ENCODE measurements at places on chromosomes 5 and 9.
A peak's percentile ranks its signal among the peaks of the same experiment; 100 is the strongest.

GRCh38 chr9:79301551-79302391 lies 270.0 kb upstream of the TLE4 start:
- no peak for DNase-seq

DNA sequence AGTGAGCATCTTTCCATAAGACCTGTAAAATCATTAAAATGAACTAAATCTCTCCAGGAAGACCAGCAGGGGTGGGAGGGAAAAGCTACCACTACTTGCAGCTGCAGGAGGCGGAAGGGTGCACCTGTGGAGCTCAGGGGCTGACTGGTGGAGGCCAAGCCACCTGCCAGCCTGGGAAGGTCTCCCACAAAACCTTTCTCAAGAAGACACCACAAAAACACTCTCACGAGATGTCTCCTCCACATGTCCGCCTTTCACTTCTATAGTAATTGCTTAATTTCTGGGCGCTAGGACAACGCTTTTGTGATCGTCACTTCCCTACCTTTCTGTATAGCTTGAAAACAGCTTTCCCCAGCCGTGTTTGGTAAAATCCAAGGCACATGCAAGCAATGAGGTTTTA lies 114.4 kb downstream of the ROR2 start:
- DNase-seq, result no peak

DNA sequence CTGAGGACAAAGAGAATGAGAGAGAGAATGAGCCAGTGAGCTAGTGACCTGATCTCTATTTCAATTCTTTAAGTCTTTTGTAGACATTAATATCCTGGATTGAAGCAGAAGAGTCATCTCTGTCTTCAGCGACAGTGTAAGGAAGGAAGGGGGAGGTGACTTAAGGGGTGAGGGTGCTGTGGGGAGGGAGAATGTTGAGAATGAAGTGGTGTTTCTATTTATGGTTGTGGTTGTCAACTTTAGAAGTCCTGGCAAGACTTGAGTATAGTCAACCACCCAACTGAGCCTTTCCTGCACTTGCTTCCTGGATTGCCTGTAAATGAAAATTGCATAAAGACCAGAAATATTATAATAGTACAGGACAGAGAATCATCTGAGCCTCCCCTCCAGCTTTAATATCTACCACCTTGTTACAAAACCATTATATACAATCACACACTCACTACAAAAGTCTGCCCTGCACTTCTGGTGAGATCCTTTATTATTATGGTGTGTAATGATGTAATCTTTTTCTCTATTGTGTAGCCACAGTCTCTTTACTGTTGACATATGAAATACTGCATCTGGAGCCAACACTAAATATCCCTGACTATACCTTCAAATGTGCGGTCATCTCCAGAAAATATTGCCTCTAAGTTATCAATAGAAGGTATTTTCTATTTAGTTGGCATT lies 91.7 kb downstream of the NTRK2 start:
- peak; percentile 56 for DNase-seq

- DNase-seq, result no peak
These were observed 1228.0 kb upstream of the C9orf72 start for GRCh38 chr9:28801144-28801799.

DNA sequence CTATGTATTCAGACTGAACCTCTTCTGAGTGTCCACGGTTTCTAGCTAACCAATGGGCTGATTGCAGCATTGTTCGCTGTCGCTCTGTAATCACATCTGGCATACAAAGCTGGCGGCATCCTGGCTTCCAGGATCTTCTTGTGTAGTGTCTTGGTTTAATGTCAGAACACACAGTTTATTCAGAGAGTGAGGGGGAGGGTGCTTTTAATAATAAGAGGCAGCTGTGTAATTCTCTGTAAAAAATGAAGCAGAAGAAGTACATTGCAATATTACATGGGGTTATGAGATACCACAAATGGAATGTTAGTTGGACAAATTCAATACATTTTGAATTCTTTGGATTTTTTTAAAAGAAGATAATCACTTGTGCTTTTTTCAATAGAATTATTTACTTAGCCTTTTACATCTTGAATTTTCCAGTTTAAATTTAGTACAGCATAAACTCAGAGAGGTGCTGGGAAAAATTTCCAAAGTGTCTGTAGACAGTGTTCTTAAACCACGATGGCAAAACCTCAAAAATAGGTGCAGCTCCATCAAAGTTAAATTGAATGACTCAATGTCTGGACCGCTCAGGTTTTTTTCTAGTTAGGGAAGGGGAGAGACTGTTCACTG lies 206.0 kb downstream of the PCSK1 start:
- no peak for DNase-seq

DNA sequence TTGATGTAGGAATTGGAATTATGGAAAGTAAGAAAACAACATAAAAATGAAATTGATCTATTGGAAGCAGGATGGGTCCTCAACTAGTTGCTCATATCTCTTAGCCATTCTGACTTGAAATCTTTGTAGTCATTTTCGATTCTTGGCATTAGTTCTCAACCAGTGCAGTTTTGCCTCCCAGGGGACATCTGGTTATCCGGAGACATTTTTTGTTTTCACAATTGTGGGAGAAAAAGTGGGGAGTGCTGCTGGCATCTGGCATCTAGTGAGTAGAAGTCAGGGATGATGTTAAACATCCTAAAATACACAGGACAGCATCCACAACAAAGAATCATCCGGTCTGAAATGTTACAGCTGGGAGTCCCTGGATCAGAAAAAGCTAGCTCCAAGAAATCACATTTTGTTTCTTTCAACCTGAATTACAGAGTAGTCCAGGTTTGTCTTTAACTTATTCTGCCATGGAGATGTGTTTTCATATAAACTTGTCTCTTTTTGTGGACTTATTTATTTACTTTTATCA lies 74.9 kb downstream of the FBXL7 start:
- DNase-seq, result no peak

- DNase-seq, result no peak
These were observed 226.1 kb upstream of the PIK3R1 start for GRCh38 chr5:67989456-67989855.

DNA sequence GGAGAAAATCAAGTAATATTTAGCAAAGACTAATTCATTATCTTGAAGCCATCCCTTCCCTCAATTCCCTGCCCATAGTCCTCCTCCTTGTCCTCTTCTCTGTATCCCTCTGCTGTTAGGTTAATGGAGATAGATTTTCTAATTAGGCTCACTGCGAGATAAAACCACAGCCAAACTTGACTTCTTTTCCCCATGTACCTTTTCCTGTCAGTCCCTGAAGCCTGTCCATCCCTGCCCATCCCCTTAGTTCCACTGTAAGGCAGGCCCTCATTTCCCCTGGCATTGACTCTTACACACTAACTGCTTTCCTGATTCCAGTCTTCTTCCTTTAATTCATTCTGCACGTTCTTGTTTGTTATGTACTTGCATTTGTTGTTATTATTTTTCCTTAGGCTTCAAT lies 1.2 kb downstream of the TLR4 start:
- no peak for DNase-seq

DNA sequence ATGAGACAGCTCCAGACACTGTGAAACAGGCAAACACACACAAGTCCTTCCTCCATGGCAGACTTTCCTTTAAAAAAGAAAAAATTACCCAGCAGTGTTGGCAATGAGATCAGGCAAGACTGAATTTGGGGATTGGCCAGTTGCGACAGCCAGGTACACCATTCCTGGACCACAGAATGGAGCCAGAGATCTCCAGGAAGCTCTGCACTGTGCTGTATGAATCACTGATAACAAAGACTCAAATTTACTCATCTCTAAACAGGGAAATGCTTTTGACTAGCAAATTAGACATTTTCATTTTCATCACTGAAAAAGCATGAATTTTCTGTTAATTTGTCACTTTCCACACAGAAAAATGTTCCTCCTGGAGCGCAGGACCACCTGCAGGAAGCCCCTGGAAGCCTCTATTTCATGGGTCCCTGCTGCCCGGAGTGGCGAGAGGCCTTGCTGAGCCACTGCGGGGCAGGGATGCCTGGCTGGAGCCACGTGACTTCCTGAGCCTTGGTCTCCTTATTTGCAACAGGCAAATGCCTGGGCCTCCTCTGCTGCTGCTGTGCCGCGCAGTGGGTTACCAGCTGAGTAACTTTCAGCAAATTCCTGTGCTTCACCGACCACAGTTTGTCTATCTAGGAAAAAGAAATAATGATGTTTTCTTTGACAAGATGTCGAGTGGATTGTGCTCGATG lies 185.9 kb upstream of the ZNF618 start:
- DNase-seq, result no peak

- DNase-seq, result no peak
These were observed 42.9 kb downstream of the CDK5RAP2 start for GRCh38 chr9:120536949-120537640.

GRCh38 chr5:112583166-112583565 lies 154.5 kb upstream of the APC start:
- no peak for DNase-seq

- DNase-seq, result no peak
These were observed 273.7 kb downstream of the PBX3 start for GRCh38 chr9:126020836-126021235.

- DNase-seq, result peak; percentile 52
These were observed 8.4 kb downstream of the RALGDS start for GRCh38 chr9:133112663-133113026.

DNA sequence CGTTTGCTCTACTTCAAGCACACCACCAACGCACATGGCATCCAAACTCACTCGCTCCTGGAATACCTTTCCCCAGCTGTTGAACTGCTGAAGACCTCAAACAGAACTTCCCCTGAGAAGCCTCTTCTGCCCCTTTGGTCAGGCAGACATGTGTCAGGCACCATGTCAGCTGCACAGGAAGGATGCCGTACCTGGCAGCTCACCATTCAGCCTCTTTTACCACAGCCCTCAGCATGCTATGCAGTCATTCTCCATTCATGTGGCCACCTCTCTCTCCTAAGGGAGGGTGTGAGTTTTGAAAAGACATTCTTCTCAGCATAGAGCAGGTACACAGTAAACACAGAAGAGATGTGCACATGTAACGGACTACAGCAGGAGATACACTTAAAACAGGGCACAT lies 14.2 kb downstream of the IL4 start:
- DNase-seq, result peak; percentile 82

GRCh38 chr9:136365775-136366222 lies 2.3 kb upstream of the DNLZ start:
- DNase-seq, result no peak

DNA sequence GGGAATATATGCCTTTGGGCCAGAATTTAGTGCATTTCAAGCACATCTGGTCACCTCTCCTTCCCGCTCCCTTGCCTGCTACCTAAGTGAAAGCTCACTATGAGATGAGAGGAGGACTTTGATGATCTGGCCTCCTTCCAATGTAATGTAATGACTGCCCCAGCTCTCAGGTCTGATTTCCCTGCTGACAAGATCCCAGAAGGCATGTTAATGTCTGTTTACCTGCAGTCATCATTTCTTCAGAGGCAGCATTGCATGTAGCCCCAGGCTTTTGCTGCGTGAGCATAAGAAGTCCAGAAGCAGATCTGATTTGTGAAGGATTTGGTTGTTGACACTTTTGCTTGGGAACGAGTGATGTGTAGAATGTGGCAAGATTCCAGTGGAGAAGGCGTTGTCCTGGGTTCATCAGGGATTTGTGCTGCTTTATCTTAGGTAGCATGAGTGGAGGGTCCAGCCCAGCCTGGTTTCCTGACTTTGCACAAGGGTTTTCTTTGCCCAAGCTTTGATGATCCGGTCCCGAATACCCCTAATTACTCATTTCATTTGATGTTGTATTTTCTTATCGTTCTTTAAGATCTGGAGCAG lies 192.7 kb downstream of the GOLPH3 start:
- DNase-seq, result no peak

DNA sequence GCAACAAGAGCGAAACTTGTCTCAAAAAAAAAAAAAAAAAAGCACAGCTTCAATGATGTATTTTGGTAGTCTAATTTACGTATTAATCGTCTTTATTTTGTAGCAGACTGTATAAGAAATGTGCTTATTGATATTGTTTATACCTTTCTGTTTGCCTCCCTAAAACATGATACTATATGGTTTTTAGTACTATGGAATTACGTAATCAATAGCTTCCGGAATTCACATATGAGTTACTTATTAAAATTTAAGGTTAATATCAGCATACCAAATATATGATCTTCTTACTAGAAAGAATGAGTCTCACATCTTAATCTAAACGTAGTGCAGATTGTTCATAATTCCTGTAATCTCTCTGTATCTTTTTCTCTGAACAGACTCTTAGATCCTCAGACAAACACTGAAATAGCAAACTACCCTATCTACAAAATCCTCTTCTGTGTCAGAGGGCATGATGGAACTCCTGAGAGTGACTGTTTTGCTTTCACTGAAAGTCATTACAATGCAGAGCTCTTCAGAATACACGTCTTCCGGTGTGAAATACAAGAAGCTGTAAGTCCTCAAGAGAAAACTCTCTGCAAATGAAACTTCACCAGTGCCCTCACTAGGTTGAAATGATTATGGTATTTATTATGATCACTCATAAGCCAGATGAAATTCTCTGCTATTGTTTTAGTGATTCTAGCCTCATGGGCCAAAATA lies 44.4 kb upstream of the GPR21 start:
- no peak for DNase-seq

DNA sequence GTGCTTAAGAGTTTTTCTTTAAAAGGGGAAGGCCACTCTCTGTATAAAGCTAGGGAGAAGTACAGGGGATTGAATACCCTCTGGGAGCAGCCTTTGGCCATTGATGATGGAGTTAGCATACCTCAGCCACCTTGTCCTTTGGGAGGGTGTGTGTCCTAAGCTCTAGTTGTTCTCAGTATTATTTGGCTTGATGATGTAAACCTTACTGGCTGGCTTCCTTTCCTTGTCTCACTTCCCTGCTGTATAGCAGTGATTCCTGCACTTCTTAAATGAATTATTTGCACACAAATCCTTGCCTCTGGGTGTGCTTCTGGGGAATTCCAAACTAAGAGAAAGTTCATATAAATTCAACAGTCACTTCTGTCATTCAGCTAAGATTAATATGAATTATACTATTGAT lies 234.9 kb upstream of the RIOK2 start:
- no peak for DNase-seq

GRCh38 chr5:51433052-51433710 lies 49.9 kb downstream of the ISL1 start:
- no peak for DNase-seq

DNA sequence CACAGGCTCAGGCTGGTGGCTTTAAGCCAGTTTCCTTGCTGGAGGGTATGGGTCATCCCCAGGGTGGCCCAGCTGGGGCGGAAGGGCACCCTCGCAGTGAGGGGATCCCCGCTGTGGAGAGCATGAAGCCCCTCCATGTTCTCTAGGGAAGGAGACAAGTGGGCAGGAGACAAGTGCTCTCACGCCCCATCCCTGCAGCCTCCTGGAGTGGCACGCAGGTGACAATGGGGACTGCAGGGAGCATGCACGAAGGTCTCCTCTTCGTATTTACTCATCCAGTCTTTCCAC lies 83.3 kb downstream of the GTF3C4 start:
- DNase-seq, result no peak

DNA sequence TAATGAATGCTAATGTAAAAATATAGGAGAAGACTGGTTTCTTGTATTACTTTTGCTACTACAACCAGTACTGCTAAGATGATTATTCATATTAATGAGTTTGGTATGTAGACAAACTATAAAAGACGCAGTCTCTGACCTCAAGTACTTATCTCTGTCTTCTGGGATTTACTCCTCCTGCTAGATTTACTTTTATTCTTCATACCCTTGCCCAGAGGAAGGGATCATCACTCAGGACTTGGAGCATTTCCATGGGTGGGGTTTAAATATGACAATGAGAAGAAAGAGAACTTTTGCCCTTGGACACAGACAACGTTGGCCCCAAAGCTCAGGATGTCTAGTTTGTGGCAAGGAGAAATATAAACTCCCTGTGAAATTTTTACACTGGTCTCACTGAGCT lies 126.1 kb downstream of the BNC2 start:
- DNase-seq, result no peak

All from activated CD8-positive, alpha-beta memory T cell treated with anti-CD3 and anti-CD28 coated beads, Interleukin-2, amount 10 ng/mL, durations not matched to agents 7 days and 5 days (primary cell).